ENCODE measurements at places on chromosomes 2 and 18.

DNA sequence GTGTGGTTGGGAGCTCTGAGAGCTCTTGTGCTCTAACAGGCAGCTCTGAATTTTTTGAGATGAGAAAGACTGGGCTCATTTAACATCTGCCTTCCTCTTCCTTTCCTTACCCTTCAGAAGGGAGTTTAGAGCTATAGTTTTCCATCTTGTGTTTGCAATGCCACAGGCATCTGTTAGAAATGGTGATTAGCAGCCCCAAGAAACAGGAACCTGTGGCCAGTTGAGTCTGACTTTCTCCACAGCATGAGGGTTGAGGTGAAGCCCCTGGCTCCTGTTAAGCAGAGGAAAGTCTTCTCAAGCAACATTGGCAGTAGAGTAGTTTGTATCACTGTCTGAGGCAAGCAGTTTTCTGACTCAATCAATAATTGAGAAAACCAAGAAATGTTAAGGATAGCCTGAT is 577.4 kb downstream of the ZEB2 start:
- no peak for DNase-seq

GRCh38 chr18:1585881-1586488 is 681.3 kb downstream of the ADCYAP1 start:
- DNase-seq, result no peak

DNA sequence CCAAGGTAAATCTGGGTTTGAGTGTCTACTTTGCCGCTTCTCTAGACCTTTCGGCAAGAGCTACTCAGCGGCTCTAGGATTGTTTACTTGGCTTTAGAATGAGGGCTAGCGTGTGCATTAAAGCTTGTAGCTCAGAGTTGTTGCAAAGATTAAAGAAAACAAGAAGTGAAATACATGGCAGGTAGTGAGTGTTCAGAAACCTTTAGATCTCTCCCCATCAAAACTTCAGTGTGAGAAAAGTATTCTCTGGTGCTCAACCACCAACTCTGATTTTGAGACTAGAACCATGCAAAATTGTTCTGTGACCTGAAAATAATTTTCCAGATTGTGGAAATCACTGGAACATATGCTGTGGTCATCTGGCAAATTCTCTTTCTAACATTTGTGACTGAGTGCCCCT is 512.0 kb downstream of the CMPK2 start:
- DNase-seq, result no peak

DNA sequence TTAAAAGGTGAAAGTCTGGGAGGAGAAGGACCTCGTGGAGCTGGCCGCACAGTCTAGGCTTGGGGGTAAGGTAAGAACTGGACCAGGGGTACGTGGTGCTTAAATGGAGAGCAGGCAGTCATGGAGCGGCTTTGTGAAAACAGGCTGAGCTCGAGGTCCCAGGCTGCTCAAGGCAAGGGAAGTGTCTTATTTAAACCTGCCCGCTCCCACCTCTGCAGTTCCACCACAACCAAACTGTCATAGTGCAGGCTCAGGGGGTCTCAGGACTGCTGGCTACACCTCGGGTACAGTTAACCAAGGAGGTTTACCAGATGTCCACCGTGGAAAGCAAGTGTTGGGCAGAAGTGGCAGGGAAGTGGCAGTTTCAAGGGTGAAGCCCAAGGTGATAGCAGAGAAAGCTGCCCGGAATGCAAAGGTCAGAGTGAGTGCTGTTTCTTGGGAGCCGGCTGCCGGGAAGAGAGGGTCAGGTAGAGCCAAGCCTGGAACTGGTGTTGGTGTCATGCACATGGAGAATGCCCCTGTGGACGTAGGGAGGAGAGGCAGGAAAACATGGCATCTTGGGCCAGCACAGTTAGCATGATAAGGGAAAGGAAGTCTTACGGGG is 203.3 kb downstream of the GBX2 start:
- DNase-seq, result no peak

DNA sequence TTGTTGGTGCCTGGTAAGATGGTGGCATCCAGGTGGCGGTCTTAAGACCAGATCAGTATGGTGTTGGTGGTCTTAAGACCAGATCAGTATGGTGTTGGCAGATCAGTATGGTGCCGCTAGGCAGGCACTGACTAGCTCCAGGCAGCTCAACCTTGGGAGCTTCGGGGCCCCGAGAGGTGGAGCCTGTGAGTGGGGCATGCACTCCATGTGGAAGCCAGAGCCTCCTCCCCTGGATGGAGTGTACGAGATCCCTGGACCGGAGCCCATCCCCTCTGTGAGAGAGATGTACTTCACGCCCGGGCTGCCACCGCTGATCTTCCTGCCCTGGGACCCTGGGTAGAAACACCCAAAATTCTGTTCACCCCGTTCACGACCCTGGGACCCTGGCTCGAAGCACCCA is 19.0 kb downstream of the MALT1 start:
- DNase-seq, result no peak

DNA sequence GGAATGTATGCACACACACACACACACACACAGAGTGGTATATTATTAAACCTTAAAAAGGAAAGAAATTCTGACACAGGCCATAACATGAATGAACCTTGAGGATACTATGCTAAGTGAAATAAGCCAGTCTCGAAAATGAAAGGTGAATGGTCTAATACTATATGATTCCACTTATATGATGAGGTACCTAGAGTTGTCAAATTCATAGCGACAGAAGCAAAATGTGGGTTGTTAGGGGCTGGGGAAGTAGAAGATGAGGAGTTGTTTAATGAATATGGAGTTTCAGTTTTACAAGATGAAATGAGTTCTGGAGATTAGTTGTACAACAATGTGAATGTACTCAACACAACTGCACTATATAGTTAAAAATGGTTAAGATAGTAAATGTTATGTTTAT is 118.1 kb downstream of the ABCA12 start:
- no peak for DNase-seq

- DNase-seq, result no peak
These were observed 499.7 kb upstream of the KLHL29 start for GRCh38 chr2:22885245-22885644.

DNA sequence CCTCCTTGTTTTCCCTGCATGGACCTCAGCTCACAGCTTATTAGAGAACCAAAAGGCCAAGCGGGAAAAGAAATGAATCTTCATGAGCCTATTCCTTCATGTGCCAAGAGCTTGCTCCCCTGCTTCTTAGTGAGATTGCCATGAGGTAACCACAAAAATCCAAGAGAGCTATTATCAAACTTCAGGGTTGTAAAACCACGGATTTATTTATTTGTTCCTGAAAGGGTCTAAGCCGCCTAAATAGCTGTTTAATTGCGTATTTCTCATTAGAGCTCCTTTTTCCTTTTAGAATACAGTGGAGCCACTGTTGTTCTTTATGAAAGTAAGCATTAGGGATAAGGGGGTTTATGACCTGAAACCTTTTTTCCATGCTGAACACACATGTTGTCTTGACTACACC is 58.0 kb downstream of the SRD5A2 start:
- no peak for DNase-seq

DNA sequence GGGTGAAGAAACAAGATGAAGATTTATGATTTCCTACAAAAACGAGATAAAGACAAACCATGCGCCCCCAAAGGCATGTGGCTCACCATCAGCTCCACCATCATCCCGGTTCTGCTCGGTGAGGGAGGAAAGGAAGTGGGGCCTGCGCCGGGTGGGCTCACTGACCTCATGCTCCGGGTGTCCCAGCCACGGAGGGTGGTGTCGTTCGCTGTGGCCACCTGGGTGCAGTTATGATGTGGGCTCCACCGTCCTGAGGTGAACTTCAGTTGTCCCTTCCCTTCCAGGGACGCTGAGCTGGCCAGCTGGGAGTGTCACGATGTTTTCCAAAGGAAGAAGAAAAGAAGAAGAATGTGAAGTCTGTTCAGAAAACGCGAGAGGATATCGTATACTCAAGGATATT is 180.9 kb downstream of the EIPR1 start:
- no peak for DNase-seq

DNA sequence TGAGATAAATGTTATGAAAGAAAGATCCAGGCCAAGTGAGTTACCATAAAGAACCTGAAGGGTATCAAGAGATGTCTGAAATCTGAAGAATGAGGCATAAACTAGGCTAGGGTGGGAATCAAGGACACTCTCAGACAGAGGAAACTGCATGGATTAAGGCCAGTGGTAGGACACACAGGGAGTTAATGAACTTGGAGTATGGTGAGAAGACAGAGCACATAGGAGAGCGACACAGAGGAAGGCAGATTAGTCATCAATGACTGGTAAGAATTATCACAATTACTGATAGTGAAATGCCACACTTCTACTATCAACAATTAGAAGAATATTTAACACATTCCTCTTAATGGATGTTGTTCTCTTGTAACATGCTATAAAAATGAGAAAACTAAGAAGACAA is 76.9 kb downstream of the TTC21B start:
- no peak for DNase-seq

DNA sequence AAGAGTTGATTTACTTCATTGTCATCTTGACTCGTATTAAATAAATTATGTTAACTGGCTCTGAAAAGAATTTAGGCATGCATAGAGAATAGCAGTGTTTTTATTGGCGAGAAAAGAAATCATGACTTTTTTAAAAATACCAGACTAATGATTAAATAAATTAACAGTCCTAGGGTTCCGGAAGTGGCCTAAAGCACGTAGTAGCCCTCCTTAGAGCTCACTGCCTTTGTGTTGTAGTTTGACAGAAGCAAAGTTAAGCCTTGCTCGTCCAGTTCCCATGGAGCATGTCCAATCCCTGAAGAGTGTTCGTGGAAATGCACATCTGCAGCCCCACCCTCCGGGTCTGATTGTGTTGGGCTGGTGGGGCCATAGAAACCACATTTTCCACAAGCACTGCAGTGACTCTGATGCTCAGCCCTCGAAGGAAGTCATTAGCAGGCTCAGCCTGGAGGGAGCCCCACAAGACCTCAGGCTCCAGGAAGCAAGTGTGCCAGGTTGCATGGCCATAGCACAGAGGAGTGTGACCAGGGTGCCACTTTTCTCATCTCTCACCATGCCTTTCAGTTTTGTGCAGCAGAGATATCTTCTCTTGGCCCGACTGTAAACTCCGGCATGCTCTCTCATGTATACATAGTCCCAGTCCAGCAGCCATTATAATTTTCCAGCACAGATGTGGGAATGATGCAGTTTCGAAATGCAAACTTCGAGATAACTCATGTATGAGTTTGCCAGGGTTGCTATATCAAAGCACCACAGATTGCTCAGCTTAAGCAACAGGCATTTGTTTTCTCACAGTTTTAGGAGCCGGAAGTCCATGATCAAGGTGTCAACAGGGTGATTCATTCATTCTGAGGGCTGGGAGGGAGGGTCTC is 188.6 kb upstream of the SH3BP4 start:
- DNase-seq, result no peak

DNA sequence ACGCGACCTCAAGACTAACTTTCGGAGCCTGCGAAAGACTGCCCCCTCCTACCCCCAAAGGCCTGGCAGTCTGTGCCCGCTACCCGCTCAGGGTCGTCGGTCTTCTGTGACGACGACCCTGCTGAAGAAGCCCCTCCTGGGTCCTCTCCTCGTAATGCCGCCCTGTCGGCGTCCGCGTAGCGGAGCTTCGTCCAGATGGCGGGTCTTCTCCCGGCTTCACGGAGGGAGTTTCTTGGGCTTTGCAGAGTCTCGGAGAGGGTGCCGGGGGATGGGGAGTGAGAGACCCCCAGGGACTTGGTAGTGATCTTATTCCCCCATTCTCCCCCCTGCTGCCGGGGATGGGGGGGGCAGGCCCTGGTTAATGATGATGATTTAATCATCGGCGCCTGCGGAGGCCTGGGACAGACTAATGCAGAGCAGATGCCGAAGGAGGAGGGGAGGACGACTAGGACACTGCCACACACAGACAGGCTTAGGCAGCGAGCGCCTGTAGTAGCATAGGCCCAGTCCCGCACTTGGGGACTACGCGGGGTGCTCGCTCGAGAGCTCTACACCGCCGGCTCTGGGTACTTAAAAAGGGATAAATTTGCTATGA is 528 bp upstream of the PCGF1 start:
- no peak for DNase-seq

DNA sequence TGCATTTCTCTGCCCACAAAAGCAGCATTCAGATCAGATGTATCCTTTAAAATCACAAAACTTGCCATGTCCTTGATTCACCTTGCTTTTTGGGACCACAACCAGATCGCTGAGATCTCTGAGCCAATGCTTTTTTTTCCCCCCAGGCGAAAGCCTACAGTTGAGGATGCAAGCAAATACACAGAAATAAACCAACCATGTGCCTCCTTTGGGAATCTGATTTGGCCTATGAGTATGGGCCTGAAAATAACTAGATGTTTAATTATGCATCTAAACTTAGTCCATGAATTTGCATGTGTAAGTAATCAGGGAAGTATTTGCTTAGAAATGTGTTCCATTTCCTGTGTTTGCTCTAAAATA is 49.7 kb upstream of the CDC42EP3 start:
- no peak for DNase-seq

DNA sequence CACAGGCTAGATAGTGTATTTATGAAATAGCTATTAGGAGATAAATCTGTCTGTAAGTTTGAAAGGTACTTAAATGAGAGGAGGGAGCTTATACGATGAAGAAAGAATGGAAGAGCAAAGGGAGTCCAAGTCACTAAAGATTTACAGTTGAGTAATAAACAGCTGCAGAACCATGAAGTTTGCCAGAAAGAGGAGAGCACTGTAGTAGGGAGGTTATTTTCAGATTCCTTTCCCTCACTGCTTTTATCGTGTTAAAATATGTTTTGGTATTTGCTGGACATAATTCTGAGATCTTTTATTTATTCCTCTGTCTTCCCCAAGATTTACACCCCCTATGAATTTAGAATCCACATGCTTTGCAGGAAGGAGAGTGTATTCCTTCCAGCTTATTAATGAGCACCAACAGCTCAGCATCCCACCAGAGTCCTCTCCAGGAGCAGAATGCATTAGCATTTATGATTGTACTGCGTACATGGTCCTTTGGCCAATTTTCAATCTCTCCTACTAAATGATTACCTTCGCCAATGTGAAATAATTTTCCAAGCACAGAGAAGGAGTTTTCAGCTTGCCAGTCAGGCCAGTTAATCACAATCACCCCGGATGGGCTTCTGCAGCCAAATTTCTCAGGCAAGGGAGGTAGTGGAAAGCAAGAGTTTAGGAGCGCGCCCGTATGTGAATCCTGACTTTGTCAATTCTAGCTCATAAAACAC is 297.0 kb downstream of the NBAS start:
- DNase-seq, result no peak

DNA sequence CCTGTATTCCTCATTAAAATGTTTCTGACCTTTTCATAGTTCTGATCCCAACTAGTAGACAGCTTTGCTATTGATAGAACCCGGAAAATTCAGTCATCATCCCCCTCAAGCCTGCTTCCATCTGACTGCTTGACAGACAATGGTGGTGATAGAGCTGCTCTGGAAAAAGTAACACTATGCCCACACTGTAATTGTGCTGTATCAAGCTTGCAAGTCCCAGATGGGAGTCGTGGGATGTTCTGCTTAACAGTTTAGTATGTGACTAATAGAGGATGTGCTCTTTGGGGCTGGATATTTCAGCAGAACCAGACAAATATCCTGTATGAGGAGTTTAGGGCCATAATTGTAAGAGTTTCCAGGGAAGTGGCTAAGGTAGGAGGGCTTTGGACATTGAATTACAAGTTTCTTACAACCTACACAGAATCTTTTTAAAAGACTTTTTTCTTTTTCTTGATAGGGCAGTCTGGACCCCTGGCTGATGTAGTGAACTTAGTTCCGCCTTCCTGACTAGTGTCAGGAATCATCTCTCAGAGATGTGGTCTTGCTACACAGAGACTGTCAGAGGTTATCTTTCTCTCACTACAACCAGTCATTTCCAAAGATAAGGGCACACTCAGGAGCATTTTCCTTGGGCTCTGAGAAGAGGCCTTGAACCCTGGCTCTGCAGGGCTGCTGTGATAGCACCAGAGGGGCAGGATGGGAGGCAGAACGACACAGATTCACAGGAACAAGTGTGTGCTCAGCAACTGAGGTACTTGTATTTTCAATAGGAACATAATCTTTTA is 158.0 kb upstream of the RBMS1 start:
- no peak for DNase-seq

GRCh38 chr2:211408483-211408891 is 852.1 kb downstream of the CPS1 start:
- DNase-seq, result no peak

Measured in activated naive CD4-positive, alpha-beta T cell (primary cell).